Inflammatory macrophage treated with lipopolysaccharide for 4 hours (primary cell): ENCODE measurements at places on chromosomes 3 and 15.

- DNase-seq: no peak
Measured at GRCh38 chr3:168678730-168679129, 583.0 kb upstream of the GOLIM4 start.

GRCh38 chr15:56792211-56792610 lies 58.9 kb upstream of the ZNF280D start:
- no peak for DNase-seq

GRCh38 chr15:89664441-89665350 lies 9.4 kb upstream of the KIF7 start:
- DNase-seq: no peak

DNA sequence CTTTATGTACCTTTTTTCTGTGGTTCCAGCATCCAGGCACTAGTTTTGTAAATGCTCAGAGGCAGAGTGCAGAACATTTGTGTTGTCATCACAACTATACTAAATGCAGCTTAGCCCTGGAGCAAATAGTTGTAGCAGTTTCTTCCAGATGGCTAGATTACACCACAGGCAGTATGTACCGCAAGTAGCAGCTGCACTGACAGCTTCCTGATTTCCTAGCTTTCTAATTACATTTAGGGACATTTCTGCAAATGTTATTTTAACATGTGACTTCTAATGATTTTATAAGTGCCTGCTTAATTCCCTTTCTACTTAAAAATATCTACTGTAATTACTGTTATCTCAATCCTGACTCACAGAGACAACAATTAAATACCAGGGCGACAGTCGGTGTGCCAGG lies 106.5 kb downstream of the NR2E3 start:
- DNase-seq: no peak

DNA sequence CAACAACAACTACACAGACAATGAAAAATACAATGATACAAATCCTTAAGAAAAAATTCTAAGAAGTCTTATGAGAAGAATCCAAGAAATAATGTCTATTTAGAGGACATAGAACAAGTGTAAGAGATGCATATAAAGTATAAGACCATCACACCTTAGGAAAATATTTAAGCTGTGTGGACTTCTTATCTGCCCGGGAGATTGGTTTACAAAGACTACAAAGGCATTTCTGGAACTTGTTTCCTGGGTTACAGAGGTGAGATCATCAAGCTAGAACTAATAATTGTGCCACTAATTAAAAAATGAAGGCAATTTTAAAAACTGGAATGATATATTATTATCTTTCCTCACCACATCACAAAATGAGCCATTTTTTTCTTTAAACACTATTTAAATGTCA lies 507.1 kb downstream of the GRM7 start:
- DNase-seq: no peak

GRCh38 chr3:138452436-138452835 lies 18.0 kb downstream of the ESYT3 start:
- no peak for DNase-seq

GRCh38 chr3:66317750-66318376 lies 97.1 kb downstream of the SLC25A26 start:
- no peak for DNase-seq

DNA sequence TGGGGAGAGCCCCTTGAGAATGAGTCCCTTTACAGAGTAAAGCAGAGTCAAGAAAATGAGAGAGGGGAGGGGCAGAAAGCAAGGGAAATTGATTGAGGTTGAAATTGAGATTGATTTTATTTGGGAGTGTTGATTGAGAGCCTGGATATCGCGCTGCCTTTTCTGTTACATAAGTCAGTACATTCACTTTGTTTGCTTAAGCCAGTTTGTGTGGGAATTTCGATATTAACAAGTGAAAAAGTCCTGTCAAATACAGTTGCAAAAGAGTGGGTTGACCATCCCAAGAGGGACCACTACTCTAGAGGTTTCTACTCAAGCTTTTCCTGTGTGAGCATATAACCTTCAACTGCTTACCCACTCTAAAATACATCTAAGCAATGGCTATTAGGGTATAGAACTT lies 331.4 kb upstream of the AZI2 start:
- DNase-seq: no peak

DNA sequence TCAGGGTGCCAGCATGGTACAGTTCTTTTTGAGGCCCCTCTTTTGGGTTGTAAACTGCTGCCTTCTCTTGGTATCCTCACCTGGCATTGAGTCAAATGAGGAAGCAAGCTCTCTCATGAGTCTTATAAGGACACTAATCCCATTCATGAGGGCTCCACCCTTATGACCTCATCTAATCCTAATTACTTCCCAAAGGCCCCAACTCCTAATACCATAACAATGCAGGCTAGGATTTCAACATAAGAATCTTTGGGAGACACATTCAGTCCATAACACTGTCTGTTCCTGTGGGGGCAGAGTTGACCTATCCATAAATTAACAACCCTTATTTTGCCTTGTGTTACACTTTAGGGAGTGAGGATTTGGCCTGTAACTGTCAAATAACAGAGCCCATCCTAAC lies 278.3 kb downstream of the LRTM1 start:
- no peak for DNase-seq

DNA sequence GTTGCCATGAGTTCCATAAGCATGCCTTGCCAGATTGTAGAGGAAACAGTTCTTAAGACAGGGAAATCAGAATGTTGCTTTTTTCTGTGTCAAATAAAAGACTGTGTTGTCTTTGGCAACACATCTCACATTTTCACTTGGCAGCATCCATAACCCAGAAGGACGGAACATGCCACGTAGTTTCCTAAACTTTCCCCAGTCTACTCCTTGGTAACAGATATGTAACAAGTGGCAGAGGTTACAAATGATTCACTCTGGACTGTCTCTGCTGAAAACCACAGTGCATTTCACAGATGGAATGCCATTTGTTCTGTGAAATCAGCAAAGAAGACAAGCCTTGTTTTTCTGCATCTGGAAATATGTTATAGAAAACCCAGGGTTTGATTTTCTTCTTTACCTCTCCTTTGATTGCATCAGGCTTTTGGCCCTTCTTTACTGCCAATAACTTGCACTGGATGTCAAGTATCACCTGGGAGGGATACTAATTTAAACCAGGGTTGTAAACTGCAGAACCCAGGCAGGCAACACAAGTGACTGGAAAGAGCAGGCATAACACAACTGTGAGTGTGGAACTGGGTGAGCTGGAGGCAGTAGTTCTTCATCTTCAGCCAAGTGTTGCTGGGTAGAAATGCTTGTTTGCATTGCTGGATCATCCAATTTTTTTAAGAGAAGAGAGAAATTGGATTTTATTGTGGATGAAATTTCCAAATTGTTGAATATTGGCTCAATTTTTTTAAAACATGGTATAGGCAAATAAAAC lies 124.4 kb upstream of the FOXB1 start:
- DNase-seq: no peak

GRCh38 chr3:161737171-161737570 lies 240.6 kb downstream of the OTOL1 start:
- no peak for DNase-seq

DNA sequence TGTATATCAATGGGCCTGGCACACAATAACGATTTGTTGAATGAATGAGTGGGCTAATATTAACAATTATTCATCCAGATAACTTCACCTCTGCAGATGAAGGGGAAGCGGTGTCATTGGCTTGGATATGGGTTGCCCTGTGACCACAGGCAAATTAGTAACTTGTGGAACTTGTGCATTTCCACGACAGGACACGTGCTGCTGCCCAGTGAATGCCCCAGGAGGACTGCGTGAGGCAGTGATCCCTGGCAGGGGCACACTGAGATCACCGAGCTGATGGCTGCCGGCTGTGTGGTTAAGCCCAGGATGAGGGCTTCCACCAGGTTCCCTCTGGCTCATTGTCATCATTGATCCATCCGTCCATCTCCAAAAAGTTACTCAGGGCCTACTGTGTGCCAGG lies 84.1 kb upstream of the HACD2 start:
- DNase-seq: no peak

- DNase-seq: no peak
Measured at GRCh38 chr15:36785396-36785795, 206.0 kb downstream of the CDIN1 start.

- no peak for DNase-seq
Measured at GRCh38 chr3:86921971-86922680, 68.8 kb downstream of the VGLL3 start.

- DNase-seq: no peak
Measured at GRCh38 chr15:92949604-92950249, 49.6 kb downstream of the CHD2 start.

- peak; percentile 89 for DNase-seq
Measured at GRCh38 chr15:52306270-52306669, 10.7 kb upstream of the MYO5C start.

- DNase-seq: peak; percentile 39
Measured at GRCh38 chr15:32743411-32744140, 25.8 kb downstream of the GREM1 start.

DNA sequence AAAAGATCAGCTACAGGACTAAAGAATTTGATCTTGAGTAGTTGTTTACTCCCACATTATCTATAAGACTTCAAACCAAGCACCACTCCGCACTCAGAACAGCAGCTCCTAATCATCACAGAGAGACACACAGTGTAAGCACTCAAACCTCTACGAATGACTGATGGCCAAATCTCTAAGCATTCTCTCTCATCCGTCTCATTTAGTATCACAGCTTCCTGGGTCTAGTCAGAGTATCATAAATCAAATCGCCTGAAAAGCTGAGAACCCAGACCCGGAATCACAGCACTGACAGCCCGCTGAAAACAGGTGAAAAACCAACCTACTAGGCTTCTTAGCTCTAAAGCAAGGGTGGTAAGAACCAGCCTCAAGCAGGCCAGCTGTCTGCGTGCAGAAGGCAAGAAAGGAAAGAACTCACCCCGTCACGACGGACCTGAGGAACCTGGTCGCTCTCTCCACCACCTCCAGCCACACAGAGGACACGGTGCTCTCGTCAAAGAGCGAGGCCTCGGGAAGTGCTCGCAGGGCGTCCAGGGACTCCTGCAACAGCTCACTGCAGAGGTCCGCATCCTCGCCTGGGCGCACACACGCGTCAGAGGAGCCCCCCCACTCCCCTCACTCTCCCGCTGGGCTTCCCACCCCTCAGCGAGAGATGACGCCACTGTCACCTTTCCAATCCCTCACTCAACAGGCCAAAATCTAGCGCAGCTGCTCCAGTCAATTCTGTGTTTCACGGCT lies 47.9 kb downstream of the HERC2 start:
- DNase-seq: no peak

GRCh38 chr3:137131081-137131480 lies 173.3 kb downstream of the IL20RB start:
- DNase-seq: no peak

DNA sequence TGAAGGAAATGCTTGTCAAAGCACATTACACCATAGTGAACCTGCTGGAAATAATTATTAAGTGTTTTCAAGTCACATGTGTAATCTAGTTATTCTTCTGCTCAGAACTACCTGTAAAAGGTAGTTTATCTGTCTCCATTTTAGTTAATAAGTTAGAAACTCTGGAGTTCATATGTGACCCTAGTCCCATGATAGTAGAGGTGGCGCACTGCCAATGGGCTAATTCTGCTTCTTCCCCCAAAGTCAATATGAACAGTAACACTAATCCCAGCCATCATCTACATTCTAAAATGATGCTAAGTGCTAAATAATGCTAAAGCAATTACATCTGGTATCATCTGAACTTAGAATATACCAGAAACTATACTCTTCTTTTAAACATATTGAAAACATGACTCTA lies 361.0 kb upstream of the NECTIN3 start:
- no peak for DNase-seq

DNA sequence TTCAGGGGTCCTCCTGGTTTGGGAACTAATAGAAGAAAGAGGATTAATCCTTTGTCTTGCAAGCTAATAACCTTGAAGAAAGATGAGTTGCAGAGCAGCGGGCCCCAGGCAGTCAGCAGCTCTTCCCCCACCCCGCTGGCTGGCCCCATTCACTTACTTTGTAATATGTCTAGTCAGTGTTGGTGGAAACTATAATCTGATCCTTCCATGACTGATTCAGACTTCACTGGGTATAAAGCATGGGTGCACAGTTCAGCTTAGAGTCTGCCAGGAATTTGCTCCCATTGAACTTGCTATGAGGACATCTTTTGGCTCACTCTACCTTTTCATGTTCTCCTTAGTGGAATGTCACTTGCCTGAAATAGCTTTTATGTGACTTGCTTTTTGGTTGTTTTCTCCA lies 117.7 kb downstream of the CCNL1 start:
- DNase-seq: no peak

GRCh38 chr3:50324351-50325112 lies 2.0 kb upstream of the HYAL2 start:
- peak; percentile 63 for DNase-seq

- no peak for DNase-seq
Measured at GRCh38 chr15:35362195-35362829, 183.7 kb downstream of the DPH6 start.

DNA sequence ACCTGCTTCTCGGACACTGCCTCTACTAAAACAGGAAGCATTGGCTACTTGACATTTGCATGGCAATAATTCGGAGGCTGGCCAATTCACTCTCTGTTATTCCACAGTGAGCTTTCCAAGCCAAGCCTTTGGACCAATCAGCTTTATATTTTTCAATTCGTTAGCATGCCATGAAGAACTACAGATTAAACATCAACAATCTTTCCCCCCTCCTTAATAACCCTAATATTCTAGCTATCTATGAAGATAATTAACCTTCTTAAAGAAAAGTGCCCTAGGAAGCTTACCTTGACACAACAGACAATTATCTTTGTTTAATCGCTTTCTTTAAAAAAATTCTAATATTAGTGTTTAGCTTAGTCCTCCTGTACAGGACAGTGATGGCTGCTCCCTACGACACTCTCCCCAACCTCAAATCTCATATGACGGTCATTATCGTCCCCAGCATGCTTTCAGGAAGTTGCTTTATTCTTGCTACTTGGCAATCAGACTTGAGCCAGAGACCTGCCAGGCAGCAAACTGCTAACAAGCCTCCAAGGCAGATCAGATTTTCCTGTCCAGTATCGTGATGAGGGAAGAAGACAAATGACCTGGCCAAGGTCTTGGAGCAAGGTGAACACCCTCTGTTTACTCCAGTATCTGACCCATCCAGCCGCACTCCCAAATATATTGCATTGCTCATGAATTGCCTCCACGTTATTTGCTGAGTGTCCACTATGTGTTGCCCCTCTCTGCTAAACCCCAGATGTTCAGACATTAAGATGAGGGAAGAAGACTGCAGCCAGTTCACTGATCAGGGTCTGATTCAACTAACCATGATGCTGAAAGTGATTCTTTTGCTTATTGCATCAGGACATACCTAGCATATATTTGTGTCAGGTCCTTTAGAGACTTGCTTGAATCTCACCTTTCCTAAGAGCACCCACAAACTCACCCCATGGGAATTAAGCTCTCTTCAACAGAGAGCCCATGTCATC lies 68.1 kb upstream of the LPP start:
- DNase-seq: no peak

DNA sequence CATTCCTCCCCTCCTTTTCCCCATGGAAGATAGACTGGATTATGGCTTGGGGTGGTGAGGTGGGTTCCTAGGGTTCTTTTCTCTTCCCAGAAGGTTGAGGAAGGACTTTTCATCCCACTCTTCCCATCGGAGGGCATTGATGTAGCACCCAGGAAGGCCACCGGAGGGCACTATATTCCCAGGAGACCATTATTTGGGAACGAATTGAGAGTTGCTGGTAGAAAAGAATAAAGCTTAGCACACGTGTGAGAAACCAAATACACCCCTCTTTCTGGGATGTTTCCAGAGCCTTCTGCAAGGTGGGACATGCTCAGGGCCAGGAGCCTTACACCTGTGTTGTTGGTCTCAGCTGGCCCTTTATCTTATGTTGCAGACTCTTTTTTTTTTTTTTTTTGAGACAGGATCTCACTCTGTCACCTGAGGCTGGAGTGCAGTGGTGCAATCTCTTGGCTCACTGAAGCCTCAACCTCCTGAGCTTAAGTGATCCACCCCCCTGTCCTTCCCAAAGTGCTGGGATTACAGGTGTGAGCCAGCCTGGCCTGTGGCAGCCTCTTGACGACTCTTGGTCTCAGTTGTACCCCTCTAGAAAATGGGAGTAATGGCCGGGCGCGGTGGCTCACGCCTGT lies 6.3 kb upstream of the CDC25A start:
- peak; percentile 52 for DNase-seq
